Neural crest cell (in vitro differentiated cells): ENCODE measurements at places on chromosomes 4 and X.

DNA sequence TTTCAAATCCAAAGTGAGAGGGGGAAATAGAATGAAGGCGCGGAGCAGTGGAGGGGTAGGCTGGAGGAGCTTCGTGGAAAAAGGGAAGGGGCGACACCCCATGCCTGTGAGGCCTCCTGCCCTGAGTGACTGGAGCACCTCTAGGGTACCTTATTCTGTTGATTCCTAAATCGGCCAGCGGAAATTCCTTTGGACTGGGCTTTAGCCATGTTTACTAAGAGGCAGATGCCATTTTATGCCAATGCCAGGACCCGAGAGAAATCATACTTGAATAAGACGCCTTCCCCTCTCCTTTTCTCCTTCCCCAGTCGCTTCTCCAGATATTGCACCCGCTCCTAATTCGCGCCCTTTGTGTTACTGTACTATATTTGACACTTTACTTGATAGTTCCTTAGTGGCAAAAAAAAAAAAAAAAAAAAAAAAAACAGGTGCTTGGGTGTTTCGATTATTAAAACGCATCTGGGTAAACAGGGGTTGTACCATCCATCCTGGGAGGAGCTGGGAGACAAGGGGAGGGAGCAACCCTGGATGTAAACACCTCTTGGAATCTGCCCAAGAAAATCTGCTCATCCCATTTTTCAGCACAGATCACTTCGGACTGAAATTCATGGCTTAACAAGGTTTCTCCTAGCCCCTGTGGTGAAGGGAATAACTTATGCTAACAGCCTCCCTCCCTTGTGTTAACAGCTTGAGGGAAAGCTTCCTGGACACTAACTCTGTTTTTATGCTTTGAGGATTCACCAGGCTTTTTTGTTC, 1.5 kb downstream of the BMP3 start:
- no peak for DNase-seq

DNA sequence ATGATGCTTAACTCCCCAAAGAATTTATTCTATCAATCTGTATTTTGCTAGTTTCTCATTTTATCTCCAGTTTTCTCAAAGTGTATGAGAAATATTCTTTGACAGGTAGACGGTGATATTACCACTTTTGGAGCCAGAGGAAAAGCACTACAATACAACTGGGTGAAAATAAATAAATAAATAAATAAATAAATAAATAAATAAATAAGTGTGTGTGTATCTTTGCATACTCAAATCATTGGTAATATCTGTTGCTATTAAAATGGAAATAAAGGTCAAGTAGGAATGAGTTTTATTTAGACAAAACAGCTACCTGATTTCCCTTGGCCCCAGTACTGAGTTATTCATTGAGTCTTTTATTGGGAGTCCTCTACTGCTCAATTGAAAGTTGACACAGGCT, 114.3 kb downstream of the RBMX2 start:
- DNase-seq = no peak

DNA sequence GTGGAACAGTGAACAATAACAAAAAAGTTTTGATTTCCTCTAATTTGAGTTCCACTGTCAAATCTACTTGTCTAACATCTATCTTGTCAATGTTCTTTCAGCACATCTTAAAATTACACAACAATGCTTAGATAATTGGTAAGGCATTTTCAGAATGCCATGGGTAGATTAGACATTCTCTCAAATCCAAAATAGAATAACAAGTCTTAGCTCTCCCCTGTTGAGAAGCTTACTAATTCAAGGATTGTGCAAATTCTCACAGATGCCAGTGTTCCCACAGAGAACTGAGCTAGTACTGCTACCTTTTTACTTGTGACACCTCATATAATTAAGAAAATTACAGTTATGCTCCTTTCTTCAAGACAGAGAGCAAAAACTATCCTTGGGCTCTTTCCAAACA, 2442.0 kb downstream of the PCDH7 start:
- no peak for DNase-seq

GRCh38 chr4:165605811-165606210, 227.0 kb downstream of the CPE start:
- DNase-seq = no peak
